ENCODE measurements at places on chromosomes 7 and 10.
A peak's percentile ranks its signal among the peaks of the same experiment; 100 is the strongest.

DNA sequence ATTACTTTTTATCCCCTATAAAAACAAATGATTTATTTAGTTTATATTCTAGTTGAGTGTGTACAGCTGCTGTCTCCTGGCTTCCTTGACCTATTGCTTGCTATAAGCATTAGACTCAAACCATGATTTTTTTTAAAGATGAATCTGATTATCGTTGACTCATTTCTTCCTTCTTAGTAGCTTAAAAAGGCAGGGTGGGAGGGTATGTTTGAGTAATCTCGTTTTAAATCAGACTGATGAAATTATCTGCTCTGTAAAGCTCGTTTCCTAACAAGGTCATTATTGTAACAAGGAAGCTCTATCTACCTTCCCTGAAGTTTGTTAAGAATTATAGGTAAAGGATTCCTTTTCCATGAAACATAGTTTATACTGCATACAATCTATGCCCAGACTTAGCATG, 276.3 kb upstream of the KCND2 start:
- no peak for DNase-seq

- DNase-seq: no peak
These were observed 77.3 kb upstream of the GRID1 start for GRCh38 chr10:86443936-86444335.

GRCh38 chr10:21452203-21452602, 73.3 kb downstream of the SKIDA1 start:
- no peak for DNase-seq

DNA sequence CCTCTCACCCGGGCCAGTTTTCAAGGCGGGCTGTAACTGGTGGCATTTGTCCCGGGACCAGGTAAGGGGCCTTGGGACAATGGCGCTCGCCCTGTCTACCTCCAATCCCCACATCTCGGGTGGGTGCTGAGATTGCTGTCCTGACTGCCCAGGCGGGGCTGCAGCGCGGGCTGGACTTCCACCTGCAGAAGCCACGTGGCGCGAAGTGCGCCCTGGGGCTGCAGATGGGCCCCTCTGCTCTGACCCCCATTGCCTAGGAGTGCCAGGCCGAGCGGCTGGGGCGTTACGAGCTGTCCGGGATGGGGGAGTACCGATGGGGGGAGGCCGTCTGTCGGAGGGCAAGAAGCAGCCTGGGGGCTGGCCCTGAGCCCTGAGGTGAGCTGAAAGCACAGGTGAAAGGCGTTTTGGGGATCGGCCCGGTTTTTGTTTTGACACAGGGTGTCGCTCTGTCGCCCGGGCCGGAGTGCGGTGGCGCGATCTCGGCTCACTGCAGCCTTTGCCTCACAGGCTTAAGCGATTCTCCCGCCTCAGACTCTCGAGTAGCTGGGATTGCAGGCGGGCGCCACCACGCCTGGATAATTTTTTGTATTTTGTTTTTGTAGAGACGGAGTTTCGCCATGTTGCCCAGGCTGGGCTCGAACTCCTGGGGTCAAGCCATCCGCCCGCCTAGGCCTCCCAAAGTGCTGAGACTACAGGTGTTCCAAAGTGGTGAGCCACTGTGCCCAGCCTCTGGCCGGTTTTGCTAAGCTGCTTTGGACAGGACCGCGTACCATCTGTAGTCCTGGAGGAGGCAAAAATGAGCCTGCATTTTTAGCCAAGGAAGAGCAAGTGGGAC, at the start of gene SFXN2:
SFXN2 (plus strand) TSS at position 16 of the 835 bp plus-strand sequence. CDS start 12,001 bp downstream, outside the sequence.
- peak; percentile 14 for DNase-seq

GRCh38 chr10:130066743-130067142, 43.9 kb downstream of the C10orf143 start:
- no peak for DNase-seq

DNA sequence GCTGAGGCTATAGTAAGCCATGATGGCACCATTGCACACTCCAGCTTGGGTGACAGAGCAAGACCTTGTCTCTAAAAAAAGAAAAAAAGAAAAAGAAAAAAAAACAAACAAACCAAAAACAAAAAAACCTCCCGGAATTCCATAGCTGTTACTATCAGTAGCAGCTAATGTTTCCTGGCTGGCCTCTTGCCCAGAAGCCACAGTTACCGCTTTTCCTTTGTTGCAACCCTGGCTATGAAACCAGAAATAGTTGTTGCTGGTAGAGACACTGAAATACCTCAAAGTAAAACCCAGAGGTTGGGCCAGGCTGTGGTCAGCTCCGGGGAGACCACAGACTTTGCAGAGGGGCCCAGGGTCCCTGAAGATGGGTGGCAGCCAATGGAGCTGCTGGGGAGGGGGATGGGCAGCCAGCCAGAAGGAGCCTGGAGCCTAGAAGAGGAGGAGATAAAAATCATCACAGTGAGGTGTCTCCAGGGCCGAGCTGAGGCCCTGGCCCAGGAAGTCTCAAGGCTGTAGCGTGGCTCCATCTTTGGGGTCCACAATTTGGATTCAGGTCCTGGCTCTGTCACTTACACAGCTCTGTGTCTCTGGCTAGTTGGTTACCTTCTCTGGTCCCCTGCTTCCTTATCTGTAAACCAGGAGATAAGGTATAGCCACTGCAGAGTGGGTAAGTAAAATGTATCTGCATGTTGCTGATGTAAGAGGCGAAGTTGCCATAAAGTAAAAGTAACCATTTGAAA, 3.4 kb upstream of the CHST12 start:
- no peak for DNase-seq

GRCh38 chr7:107843184-107843583, 40.2 kb upstream of the SLC26A3 start:
- no peak for DNase-seq

GRCh38 chr10:126928274-126928673, 23.0 kb downstream of the DOCK1 start:
- no peak for DNase-seq

All from stimulated activated CD4-positive, alpha-beta T cell treated with anti-CD3 and anti-CD28 coated beads, Interleukin-2, amount 100 ng/mL, for 4 hours (primary cell).